ENCODE measurements at places on chromosomes 13 and 19. TPM values are rescaled to one million over a fixed set of nuclear protein-coding genes. Genes with fewer than 3 reads are reported as not detected.

SSC5D gene
- 5.4 TPM for total RNA-seq

NPHS1 gene
- not detected for total RNA-seq

KLF1 gene
- not detected for total RNA-seq

CGB3 gene
- not detected for total RNA-seq

CEACAM16 gene
- not detected for total RNA-seq

LGALS4 gene
- 0.14 TPM for total RNA-seq

ELSPBP1 gene
- total RNA-seq, result not detected

CEACAM4 gene
- not detected for total RNA-seq

B3GNT3 gene
- not detected for total RNA-seq

CYP4F8 gene
- 0.14 TPM for total RNA-seq

MAST3 gene
- total RNA-seq, result 2.5 TPM

ZNF737 gene
- total RNA-seq, result 7.7 TPM

ZNF575 gene
- 0.28 TPM for total RNA-seq

XAB2 gene
- 23.4 TPM for total RNA-seq

LYL1 gene
- 1.2 TPM for total RNA-seq

WDR87 gene
- total RNA-seq, result not detected

C1QTNF9 gene
- total RNA-seq, result not detected

LATS2 gene
- total RNA-seq, result 13.8 TPM

OR4F17 gene
- total RNA-seq, result under 0.01 TPM

JUNB gene
- 61.4 TPM for total RNA-seq

LRRC4B gene
- total RNA-seq, result 0.14 TPM
